ENCODE measurements at places on chromosomes 4 and X. TPM values are rescaled to one million over a fixed set of nuclear protein-coding genes. Genes with fewer than 3 reads are reported as not detected.

Gene OPHN1
- polyA plus RNA-seq: 1.7 TPM

Gene HTN1
- polyA plus RNA-seq: not detected

Gene AKAP4
- polyA plus RNA-seq: not detected

Gene SATL1
- polyA plus RNA-seq: not detected

Gene SSX4
- polyA plus RNA-seq: not detected

Gene PCDH11X
- not detected for polyA plus RNA-seq

Gene ADAD1
- not detected for polyA plus RNA-seq

Gene GBA3
- polyA plus RNA-seq: not detected

Gene POF1B
- polyA plus RNA-seq: not detected

Gene MAGEB17
- polyA plus RNA-seq: 0.13 TPM

Gene PLAC8
- 11.2 TPM for polyA plus RNA-seq

Gene MAGEA12
- 81.1 TPM for polyA plus RNA-seq

Gene NEIL3
- polyA plus RNA-seq: 3.6 TPM

Gene GYG2
- 1.6 TPM for polyA plus RNA-seq

Gene LNX1
- 0.19 TPM for polyA plus RNA-seq

Gene SLC49A3
- 0.05 TPM for polyA plus RNA-seq

Gene NSD2
- 34.2 TPM for polyA plus RNA-seq

Gene USP17L27
- not detected for polyA plus RNA-seq

Gene PPAT
- 9.5 TPM for polyA plus RNA-seq

Gene RBM10
- 24.7 TPM for polyA plus RNA-seq

Gene POLA1
- 1.9 TPM for polyA plus RNA-seq

Gene SEPTIN6
- polyA plus RNA-seq: 33.1 TPM

Gene GLRB
- 7.6 TPM for polyA plus RNA-seq

Gene PTTG2
- polyA plus RNA-seq: not detected

Gene TLR1
- not detected for polyA plus RNA-seq

Gene G6PD
- 70.1 TPM for polyA plus RNA-seq

Gene DMRTC1B
- polyA plus RNA-seq: not detected

Gene SPARCL1
- polyA plus RNA-seq: not detected

Gene SAGE1
- not detected for polyA plus RNA-seq

Gene AWAT2
- polyA plus RNA-seq: 0.15 TPM

Gene STK32B
- polyA plus RNA-seq: 0.20 TPM

Gene ITGB1BP2
- polyA plus RNA-seq: 1.7 TPM

Gene KIAA1210
- not detected for polyA plus RNA-seq

Gene DDIT4L
- polyA plus RNA-seq: 2.1 TPM

Gene FAM53A
- 8.3 TPM for polyA plus RNA-seq

Gene NAA11
- not detected for polyA plus RNA-seq

Gene NSG1
- 11.4 TPM for polyA plus RNA-seq

Gene CTBP1
- 158 TPM for polyA plus RNA-seq

Gene DNASE1L1
- 22.5 TPM for polyA plus RNA-seq

Gene BRCC3
- polyA plus RNA-seq: 11.2 TPM

Gene PABPC1L2A
- not detected for polyA plus RNA-seq

Gene CCDC160
- not detected for polyA plus RNA-seq

Gene CYBB
- polyA plus RNA-seq: not detected

Gene MAGEE2
- not detected for polyA plus RNA-seq

Gene SULT1E1
- polyA plus RNA-seq: 21.5 TPM
